Aortic smooth muscle cell (primary cell): ENCODE measurements at places on chromosomes 1 and 21. TPM values are rescaled to one million over a fixed set of nuclear protein-coding genes. Genes with fewer than 3 reads are reported as not detected.

Gene ZNF695
- total RNA-seq = 1.4 and 2.2 TPM in 2 replicates

Gene CFHR1
- 0.12 and 0.13 TPM in 2 replicates for total RNA-seq

Gene TAL1
- 0.31 and 0.66 TPM in 2 replicates for total RNA-seq

Gene HMGCS2
- not detected in 2 replicates for total RNA-seq

Gene RXRG
- 0.13 TPM in 1 of 2 replicates, not detected in the other for total RNA-seq

Gene LCE1E
- not detected in 2 replicates for total RNA-seq

Gene BROX
- 38.2 and 50.6 TPM in 2 replicates for total RNA-seq

Gene SEMA6C
- total RNA-seq = 0.53 and 1.1 TPM in 2 replicates

Gene IFFO2
- 10.2 and 11.3 TPM in 2 replicates for total RNA-seq
